Colonic mucosa (tissue), 4 donors: ENCODE measurements at places on chromosomes 5 and 9. TPM values are rescaled to one million over a fixed set of nuclear protein-coding genes. Genes with fewer than 3 reads are reported as not detected.

GRCh38 chr5:27708534-27708933 is 670.1 kb upstream of the CDH9 start:
- DNase-seq: no peak

- DNase-seq: no peak
Measured at GRCh38 chr9:728535-728934, 113.0 kb upstream of the DMRT1 start.

GRCh38 chr9:125635888-125636287 is 71.1 kb downstream of the MAPKAP1 start:
- DNase-seq: no peak

DNA sequence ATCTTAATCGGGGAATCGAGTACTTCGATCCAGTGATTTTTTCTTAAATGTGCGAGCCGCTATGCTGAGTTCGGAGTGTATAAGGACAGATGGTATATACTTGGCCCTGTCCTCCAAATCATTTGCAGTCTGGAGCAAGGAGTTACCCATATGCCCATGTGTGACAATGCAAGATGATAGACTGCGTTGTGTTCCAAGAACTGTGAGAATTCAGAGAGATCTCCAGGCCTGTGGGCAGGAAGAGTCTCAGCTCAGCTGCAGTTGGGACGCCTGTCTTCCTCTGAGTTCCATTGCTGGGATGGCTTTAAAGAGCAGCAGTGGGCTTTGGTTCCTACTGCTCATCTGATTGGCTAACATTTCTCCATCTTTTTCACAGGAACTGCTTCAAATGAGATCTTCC is 106.6 kb downstream of the ADAMTS16 start:
- DNase-seq: no peak

The PCDHGA4 gene
- 1.4 TPM for total RNA-seq

The HSPB3 gene
- total RNA-seq: not detected

GRCh38 chr9:132011896-132012295 is 67.8 kb downstream of the MED27 start:
- DNase-seq: no peak

The WDR55 gene
- 28.7 TPM for total RNA-seq

The FGD3 gene
- 1.8 TPM for total RNA-seq

GRCh38 chr9:21154018-21154608 is 12.3 kb downstream of the IFNA21 start:
- no peak for DNase-seq

DNA sequence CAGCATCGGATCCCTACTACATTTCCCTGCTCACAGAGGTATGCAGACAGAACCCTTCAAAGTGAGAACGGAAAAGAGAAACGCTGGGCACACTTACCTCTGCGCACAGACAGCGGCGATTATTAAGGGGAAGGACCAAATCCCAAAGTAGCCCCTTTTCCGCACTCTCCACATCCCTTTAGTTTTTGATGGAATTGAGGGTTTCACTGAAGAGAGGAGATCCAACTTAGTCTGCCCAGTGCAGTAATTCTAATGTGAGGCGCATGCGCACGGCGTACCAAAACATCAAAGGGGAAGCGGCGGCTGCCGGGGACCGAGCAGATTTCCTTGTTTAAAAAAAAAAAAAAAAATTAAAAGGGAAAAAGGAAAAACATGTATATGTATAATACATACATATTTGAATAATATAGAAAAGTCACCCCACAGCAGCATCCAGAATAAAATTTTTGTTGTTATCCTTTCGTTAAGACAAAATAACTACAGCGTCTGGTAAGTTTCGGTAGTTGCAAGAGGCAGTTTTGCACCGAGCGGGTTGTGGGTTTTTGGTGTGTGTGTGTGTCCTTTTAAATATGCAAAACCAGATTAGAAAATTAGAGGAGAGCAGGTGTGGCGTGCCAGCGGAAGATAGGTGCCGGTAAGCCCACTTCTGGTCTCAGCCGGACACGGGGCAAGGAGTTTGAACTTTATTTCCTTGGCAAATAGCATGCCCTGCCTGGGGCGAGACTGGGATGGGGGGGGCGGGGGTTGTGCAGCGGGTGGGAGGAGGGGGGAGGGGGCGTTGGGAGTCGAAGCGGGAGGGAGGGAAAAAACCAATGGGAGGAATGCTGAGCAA is at the start of gene GABRB2:
Gene GABRB2, minus strand, starts transcription at position 256 of the 832 bp plus-strand sequence. Its CDS starts 82 bp downstream, at position 174.
- peak; percentile 72 for DNase-seq

DNA sequence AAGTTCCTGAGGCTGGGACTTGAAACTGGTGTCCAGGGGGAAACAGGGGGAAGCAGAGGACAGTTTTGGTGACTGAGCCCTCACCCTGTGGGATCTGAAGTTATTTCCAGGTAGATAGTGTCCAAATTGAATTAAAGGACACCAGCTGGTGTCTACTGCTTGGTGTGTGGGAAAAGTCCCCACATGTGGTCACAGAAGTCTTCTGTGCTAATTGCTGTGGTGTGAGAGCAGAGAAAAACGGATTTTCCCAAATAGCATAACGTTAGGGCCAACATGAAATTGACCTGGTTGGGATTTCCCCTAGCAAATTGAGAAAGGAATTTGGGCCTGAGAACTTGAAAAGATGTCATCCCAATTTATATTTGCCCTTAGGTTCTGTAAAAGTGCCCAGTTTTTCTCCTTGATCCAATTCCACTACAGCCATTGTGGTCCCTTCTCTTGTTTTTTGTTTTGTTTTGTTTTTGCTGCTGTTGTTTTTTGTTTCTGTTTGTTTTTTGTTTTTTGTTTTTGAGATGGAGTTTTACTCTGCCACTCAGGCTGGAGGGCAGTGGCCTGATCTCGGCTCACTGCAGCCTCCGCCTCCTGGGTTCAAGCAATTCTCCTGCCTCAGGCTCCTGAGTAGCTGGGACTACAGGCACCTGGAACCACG is 5.6 kb upstream of the STARD4 start:
- DNase-seq: no peak

- DNase-seq: no peak
Measured at GRCh38 chr5:125526966-125527365, 780.5 kb upstream of the ZNF608 start.

The GABRG2 gene
- 0.10 TPM for total RNA-seq

The SARDH gene
- 1.3 TPM for total RNA-seq

DNA sequence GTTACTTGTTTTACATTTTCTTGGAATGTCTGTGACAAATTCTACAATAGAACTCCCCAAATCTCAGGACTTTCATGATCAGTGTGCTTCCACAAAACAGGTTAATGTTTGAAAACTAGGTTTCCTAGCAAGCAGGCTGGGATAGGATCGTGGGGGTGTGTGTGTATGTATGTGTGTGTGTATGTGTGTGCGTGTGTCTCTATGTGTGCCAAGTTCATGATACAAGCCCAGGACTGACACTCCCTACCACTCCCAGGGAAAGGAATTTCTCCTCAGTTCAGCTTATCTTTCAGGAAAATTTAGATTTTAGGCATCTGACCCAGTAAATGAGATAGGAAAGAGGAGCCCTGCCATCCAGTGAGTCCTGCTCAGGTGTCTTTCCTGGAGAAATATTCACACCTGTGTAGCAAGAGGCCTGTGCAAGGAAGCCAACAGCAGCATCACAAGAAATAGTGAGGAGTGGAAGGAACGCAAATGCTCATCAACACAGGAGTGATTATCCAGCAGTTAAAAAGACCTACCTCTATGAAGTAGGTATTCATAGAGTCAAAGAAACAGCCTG is 13.8 kb upstream of the ABLIM3 start:
- no peak for DNase-seq
